Glomerular endothelial cell (primary cell): ENCODE measurements at places on chromosomes 3 and 15. TPM values are rescaled to one million over a fixed set of nuclear protein-coding genes. Genes with fewer than 3 reads are reported as not detected.

CACNA2D2 gene
- total RNA-seq, result 0.10 TPM in 1 of 2 replicates, not detected in the other

NAALADL2 gene
- total RNA-seq, result 0.19 and 1.3 TPM in 2 replicates

GP5 gene
- 0.29 TPM in 1 of 2 replicates, not detected in the other for total RNA-seq

LIPH gene
- 0.12 and 2.0 TPM in 2 replicates for total RNA-seq
